AML-193 (cell line): ENCODE measurements at places on chromosomes 6 and 20.

- no peak for DNase-seq
Observed at GRCh38 chr6:130748041-130748440, 79.2 kb upstream of the SMLR1 start.

DNA sequence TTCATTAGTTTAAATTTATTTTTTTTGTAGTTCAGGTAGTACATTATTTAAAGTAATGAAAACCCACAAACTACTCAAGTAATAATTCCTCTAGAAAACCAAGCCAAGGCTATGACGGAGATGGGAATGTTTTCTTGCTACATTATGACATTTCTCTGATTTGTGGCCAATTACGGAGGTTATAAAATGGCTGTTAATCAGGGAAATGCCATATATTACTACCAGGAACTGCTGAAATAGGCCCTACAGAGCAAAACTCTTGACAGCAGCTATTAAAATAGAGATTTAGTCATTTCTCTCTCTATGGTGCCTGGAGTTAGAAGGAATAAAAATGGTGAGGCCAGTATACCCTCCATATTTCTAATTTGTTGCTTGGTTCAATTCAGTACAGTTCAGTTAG lies 280.0 kb downstream of the ARHGAP18 start:
- DNase-seq: no peak

DNA sequence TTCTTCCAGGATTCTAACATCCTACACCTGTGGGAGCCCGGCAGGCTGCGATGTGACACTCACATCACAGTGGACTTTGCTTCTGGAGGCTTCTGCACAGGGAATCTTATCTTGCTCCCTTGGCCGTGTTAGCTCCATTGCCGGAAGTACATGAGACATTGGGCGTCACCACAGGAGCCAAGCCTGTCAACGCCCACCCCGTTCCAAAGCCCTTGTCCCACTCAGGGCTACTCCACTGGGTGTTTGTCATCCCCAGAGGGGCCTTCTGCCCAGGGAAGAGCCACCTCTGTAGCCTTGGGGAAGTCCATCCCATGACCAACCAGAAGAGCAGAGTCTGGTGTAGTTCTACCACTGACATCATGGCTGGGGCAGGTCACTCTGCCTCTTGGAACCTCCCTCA lies 1.7 kb downstream of the RAB44 start:
- DNase-seq: peak; percentile 23

DNA sequence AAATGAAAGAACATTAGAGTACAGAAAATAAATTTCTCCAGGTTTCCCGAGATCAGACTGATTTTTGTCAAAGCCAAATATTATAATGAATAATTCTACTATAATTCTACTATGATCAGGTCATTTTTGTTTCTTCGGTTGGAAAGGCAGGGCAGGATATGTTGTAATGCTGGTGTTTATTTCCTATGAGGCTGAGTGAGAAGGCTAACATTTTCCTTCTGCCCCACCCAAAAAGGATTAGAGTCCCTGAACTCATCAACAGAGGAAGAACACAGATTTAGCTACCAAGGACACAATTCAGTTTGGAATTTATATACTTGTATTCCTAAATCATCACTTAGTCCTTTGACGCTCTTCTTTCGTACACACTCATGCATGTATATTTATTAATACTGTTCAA lies 318.9 kb downstream of the SYNE1 start:
- no peak for DNase-seq

DNA sequence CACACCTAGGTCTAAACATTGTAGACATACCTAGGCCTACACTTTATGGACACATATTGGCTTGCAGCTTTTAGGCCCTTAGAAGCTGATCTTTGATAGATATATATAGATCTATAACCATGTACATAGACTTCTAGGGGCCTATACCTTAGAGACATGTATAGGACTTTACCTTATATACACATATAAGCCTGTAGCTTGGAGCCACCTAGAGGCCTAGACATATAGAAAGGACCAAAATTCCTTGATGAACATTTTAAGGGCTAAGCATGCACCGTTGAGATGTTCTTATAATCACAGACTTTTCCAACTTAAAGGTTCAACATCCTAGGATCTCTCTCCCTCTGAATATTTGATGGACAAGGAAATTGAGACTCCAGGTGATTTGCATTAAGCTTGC lies 371.7 kb upstream of the SASH1 start:
- no peak for DNase-seq

- DNase-seq: no peak
Observed at GRCh38 chr6:124054034-124054433, 250.4 kb downstream of the NKAIN2 start.

DNA sequence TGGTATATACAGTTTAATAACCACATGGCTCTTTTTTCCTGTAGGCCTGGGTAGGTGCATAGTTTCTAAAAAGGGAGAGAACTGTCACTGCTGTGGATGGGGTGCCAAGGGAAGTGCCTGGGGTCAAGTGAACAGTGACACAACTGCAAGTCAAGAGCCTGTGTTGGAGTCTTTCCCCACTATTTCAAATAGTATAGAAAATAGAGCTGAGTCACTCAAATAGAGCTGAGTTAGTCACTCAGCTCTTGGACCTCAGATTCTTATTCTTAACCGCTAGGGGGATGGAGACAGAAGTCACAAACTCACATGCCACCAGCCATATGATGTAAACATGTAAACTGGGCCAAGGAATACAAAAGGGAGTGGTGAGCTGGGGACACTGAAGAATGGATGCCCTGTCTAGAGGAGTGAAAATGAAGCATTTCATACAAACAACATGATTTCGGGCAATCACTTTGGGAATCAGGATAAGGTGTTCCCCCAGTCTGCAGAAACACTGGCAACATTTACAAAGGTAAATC lies 2.1 kb downstream of the NQO2 start:
- peak; percentile 99 for DNase-seq

GRCh38 chr20:16701296-16701695 lies 28.5 kb upstream of the SNRPB2 start:
- peak; percentile 50 for DNase-seq

GRCh38 chr6:119090256-119090655 lies 11.8 kb upstream of the FAM184A start:
- DNase-seq: no peak

- no peak for DNase-seq
Observed at GRCh38 chr6:149419696-149420404, 19.8 kb downstream of the SUMO4 start.

DNA sequence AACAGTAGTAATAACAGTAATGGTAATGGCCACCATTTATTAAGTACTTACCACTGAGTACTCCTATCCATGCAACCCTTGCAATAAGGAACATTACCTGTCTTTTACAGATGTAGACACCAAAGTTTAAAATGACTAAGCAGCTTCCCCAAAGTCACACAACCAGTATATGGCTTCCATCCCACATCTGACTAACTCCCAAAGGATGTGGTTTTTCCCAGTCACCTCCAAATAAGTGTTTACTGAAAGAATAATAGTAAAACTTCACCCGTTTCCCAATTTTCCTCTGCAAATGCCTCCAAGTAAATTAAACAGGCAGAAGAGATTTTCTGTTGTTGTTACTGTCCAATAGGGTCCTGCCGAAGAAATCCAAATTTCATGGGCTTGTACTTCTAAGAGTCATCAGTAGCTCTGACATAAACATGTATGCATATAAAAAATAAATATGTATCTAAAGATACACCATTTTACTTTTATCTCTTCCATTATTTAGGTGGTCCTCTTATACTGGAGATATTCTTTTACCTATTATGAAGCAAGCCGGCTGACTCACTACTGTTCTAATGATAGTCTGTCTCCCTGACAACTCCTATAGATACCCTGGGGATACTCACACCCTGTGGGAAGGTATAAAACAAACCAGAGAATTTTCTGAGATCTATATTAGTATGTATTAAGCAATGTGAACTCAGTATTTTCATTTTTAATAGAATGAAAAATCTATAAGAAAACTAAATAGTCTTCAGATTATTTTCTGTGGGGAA lies 77.9 kb upstream of the ID4 start:
- DNase-seq: no peak

DNA sequence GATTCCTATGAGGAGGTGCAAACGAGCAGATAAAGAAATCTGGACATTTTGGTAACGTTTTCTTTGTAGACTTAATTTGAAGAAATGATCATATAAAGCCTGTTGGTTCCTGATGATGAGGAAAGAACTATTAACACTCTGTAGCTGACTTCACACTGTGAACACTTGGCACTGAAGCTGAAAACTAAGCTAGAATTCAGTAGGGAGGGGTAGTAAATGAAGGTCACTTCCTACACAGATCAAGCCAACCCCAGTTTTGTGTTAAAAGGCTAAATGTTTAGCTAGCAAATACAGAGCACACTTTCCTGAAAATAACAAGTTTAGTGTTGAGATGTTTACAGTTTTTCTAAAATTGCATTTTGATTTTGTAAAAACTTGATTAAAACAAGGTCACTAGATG lies 296.2 kb upstream of the PRDM1 start:
- no peak for DNase-seq

DNA sequence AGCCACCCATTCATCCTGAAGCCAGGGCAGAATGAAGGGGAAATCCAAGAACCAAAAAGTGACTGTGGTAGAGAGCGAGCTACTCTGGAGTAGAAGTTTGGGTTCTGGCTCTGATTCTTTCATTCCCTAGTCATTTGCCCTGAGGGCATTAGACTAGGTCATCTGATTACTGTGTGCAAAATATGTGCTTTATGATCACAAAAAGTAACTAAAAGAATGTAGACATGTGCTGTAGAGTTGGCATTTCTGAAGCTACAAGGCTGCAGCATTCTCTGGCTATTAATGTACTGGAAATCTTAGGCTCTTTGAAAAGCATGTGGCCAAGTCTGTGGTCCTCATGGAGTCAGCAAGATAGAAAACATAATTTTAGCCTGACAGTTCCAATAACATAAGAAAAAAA lies 94.2 kb downstream of the TBC1D7 start:
- DNase-seq: no peak

DNA sequence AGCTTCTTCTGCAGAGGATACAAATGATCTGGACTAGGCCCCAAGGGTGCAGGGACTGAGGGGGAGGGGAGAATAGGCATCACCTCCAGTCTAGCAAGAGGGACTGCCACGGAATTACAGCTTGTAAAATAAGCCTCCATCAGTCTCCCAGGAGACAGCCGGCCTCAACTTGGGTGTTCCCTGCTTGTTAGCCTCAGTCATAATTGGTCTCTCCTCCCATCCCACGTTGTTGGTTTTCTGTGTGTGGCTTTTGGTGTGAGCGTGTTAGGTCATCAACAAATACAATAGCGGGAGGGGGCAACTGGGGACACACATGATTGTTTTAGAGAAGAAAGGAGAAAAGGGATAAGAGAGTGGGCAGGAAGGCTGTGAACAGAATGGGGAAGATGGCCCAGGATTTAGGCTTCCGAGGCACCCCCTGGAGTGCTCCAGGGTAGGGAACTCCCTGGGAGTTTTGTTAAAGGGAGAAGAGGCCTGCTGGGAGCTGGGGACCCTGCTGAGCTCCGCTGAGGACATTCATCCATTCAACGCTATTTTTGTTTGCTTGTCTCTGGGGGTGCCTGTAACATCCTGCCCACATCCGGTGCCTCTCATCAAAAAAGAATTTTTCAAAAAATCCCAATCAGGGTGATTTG lies 9.2 kb downstream of the FOXA2 start:
- DNase-seq: no peak

DNA sequence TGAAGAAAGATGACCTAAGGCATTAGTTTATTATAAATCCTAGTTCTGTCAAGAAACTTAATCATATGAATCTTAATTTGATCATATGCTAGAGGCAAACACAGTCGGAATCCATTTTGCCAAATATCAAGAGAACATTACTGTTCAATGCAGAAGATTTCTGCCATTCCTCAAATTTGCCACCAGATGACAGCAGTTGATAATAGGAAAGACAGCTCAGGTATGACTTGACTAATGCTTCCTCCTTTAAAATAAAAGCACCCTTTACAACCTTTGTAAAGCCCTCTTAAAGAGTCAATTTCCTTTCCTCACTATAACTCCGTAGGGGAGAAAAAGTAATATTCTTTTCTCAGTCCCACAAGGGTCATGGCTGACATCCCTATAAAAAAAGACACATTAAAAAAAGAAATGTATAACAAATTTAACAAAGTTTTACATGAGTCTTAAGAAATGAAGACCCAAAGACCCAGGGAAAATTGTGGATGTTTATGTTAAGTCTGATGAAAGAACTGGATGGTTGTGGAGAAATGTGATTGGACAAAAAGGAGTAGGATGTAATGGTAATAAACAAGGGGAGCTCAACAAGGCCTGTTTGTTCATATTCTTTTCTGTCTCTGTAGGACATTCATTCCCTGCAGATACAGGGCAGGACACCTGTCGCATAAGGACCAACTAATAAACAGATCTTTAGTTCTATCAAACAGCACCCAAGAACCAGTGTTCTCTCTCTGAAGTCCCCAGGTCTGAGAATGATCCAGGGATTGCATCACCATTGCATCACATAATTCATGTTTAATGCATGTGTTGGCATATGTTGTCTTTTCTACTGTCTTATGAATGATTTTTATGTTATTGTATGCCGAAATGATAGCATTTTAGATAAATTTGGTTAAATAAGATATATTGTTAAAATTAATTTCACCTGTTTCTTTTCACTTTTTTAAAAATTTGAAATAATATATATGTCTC lies 23.0 kb upstream of the IL17A start:
- DNase-seq: peak; percentile 75

- no peak for DNase-seq
Observed at GRCh38 chr6:5851261-5851757, 155.4 kb downstream of the NRN1 start.

GRCh38 chr6:115362234-115362633 lies 698.5 kb downstream of the FRK start:
- no peak for DNase-seq

DNA sequence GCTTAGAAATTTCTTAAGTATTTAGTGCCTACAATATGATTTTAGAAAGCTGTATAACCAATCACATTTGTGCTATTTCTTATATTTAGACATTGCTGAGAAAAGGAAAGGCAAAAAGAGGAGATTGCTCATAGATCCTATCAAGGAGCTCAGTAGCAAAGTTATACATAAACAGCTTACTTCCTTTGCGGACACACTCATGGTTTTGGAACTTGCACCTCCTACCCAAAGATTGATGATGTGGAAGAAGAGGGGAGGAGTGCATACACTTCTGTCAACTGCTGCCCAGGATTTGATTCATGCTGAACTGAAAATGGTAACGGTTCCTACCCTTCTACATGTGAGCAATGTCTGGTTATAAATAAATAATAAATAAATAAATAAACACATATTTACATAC lies 16.7 kb downstream of the RAD21L1 start:
- DNase-seq: no peak

DNA sequence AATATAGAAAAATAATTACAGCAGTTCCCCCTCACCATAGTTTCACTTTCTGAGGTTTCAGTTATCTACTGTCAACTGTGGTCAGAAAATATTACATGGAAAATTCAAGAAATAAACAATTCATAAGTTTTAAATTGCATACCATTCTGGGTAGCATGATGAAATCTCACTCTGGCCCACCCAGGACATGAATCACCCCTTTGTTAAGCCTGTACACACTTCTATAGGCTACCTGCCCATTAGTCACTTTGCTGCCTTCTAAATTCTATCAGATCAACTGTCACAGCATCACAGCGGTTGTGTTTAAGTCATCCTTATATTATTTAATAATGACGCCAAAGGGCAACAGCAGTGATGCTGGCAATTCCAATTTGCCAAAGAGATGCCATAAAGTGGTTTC lies 140.3 kb upstream of the RUNX2 start:
- DNase-seq: no peak

GRCh38 chr20:4670469-4670868 lies 51.2 kb upstream of the PRND start:
- DNase-seq: no peak
